ENCODE measurements at places on chromosomes 3 and 15.

DNA sequence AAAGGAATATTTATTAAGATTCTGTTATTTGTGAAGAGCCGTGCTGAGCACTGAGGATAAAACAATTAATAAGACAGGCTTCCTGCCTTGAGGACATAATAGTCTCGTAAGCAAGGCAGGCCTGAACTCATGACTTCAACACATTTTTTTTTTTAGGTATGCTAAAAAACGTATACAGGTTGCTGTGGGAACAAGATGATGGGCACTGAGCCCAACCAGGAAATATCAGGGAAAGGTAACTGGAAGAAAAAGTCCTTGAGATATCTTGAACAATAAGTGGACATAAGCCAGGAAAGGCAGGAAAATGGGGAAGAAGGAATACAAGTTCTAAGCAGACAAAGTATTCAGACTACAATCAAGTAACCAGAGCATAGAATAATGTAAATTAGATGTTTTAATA, 26.1 kb downstream of the CERS3 start:
- DNase-seq, result no peak

- DNase-seq, result no peak
These were observed 43.4 kb downstream of the PPP2R3A start for GRCh38 chr3:136008732-136009470.

- peak; percentile 48 for DNase-seq
These were observed 178.1 kb downstream of the RORA start for GRCh38 chr15:61050844-61051568.

- no peak for DNase-seq
These were observed 334.8 kb downstream of the OCA2 start for GRCh38 chr15:27764339-27764738.

- peak; percentile 93 for DNase-seq
These were observed 45.3 kb upstream of the MAGEF1 start for GRCh38 chr3:184757022-184757651.

DNA sequence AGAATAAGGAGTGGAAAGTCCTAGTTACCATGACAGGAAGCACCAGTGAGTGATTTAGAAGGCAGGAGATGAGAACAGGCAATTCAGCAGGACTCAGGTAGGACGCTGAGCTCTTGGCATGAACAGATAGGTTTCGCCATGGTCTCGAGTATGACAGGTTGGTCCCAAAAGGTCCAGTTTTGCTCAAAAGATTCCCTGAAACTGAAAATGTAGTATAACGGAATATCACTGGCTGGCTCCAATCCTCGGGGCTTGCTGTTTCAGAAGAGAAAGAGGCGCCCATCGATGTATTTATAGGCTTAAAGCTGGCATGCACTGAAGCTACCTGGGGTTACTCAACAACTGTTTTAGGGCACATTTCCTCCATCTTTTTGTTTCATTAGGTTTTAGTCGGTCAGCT, 59.2 kb downstream of the SRGAP3 start:
- DNase-seq, result no peak

- no peak for DNase-seq
These were observed 41.5 kb downstream of the PPCDC start for GRCh38 chr15:75064846-75065245.

GRCh38 chr15:75339531-75340240, 3.8 kb downstream of the COMMD4 start:
- no peak for DNase-seq

DNA sequence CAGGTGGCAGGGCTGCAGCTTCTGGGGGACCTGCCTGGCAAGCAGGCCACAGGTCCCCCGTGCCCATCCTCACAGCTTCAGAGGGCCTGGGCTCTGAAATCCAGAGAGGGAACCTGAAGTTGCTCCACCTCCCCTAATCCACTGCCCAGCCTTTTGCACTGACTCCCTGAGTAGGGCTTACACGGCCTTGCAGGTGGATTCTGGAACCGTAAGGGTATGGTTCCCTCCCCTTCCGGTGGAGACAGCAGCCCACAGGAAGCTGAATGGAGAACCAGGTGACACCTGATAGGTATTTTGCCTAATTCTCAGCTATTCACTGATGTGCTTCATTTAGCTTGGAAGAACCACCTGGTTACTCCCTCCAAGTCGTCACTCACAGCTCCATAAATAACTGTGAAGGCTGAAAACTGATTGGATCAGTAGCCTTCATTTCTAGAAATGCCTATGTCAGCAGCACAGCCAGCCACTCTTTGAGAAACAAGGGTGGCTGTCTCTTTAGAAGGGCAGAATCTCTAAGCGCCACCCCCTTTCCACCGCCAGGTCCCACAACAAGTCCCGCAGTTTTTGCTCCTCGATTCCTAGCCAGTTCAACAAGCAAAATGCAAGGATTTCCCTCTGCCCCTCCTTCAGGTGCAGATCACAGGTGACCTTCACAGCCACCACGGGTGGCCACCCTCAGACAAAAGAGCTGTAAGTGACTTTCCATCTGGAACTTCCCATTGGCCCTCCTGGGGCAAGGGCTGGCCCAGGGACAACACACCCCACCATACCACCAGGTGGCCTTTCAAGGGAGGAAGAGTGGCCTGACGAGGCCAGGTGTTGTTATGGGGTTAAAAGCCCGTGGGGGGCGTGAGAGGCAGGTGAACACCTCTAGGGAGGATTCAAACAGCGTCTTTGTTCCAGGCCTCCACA, 112.9 kb downstream of the SEC22A start:
- no peak for DNase-seq

DNA sequence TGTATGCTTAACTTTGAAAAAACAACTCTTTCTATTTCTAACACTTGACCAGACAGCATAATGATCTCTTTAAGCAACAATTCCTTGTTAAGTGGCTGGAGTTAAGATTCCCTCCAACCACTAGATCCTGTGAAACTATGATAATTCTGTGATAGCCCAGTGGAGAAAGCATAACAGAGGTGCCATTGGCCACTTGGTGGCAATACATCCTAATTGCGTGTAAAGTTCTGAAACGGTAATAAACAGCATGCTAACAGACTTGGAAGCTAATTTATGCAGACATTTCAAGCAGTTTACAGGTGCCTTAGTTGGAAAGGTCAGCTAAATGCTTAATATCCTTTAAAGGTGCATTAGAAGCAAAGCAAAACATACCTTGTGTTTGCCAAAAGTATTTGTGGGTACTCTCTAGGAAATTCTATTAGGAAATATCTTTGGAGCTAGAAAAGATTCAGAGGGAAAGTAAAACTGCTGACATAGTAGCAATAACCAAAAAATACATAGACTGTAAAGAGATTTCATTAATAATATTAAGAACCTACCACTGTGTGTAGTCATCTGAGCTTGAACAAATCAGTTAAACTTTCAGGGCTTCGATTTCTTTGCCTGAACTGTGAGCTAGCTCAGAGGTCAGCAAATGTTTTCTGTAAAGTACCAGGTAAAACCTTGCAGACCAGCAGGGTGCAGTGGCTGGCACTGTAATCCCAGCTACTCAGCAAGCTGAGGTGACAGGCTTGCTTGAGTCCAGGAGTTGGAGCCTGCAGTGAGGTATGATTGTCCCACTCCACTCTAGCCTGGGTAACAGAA, 19.0 kb upstream of the CSTA start:
- DNase-seq, result no peak

GRCh38 chr3:109888026-109888425, 550.7 kb upstream of the DPPA4 start:
- no peak for DNase-seq

- no peak for DNase-seq
These were observed 515.6 kb upstream of the SGO1 start for GRCh38 chr3:20701641-20702040.

DNA sequence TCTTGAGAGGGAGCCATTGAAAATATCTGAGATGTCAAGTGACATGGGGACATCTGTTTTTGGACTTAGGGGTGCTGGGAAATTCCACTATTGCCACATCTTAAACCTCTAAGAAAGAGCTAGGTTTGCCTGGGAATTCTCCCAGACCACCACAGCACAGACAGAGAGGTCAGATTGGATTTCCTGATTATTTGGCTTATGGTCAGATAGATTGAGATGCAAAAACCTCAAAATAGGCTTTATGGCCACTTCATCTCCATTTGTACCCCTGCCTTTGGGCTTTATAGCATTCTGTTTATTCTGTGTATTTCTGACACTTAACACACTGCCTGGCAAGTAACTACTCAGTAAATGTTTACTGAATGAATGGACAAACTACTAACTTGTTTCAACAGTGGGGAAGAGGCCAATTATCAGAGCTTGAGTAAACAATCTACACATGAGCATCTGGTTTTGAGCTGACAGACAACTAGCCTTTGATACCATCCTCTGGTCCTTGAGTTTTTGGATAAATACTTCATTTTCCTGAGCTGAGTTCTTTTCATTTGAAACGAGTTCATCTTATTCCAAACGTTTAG, 81.8 kb downstream of the TP63 start:
- peak; percentile 12 for DNase-seq

GRCh38 chr3:49026536-49026935, 2.7 kb downstream of the IMPDH2 start:
- DNase-seq, result no peak

DNA sequence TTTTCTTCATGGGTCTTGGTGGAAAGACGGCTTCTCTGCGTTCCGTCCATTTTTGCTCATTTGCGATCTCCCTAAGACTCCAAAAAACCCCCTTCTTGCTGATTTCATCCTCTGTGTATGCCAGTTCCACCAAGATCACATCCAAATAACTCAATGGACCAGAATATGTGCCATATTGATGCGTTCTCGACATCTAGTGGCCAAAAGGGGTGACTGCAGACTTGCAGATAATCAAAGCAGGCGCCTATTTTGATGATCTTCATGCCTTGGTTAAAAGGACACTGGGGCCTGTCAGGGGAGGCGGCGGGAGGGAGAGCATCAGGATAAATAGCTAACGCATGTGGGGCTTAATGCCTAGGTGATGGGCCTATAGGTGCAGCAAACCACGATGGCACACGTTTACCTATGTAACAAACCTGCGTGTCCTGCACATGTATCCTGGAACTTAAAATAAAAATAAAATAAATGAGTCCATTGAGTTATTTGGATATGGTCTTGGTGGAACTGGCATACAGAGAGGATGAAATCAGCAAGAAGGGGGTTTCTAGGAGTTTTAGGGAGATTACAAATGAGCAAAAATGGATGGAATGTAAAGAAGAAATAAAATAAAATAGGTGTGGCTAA, 104.2 kb upstream of the RAD18 start:
- peak; percentile 66 for DNase-seq

DNA sequence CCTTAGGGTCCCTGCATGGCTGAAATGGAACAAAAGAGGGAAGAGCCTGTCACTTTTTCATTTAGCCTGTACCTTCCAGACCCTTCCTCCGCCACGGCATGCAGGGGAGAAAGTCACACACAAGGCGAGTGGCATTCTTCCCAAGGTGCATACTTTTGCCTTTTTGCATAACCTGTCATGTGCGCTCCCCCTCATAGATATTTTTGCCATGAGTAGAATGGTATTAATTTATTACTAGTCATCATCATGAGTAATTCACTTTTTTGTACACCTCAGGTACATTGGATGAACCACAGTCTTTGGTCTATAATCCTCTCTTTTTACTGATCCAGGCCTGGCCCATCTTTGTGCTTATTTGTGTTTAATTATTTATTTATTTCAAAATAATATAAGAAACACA, 8.9 kb upstream of the BUB1B start:
- DNase-seq, result no peak

- DNase-seq, result no peak
These were observed 40.2 kb upstream of the IDH2 start for GRCh38 chr15:90142216-90143165.

DNA sequence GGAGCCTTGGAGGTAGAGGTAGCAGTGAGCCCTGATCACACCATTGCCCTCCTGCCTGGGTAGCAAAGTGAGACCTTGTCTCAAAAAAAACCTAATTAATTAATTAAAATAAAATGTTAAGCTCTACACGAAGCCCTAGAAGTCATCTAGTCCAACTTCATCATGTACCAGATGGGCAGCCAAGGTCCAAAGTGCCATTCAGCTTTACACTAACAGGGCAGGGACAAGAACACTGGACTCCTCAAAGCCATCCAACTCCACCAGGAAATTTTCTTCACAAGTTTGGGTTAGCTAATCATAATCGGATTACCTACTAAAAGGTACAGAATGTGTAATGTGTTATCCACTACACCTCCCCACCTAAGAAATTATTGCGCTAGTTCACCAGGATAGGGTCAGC, 48.8 kb downstream of the WWTR1 start:
- DNase-seq, result no peak

- DNase-seq, result no peak
These were observed 5.1 kb downstream of the PPP2R3A start for GRCh38 chr3:135970506-135971116.

DNA sequence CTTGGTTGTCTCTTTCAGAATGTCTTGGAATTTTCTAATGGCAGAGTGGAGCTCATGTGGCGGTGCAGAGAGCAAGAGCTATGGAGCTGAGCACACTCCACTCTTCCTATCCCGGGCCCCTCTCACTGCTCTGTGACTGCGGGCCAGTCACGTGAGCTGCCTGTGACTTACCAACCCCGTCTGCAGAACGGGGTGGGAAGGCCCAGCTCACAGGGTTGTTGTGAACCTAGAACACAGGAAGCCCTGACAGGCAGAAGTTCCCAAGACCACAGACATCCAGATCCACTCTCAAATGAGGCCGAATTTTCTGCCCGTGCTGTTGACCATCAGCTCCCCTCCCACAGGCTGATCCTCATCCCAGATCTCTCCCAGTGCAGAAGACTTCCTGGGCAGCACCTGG, 35.5 kb upstream of the PLXNA1 start:
- DNase-seq, result no peak

DNA sequence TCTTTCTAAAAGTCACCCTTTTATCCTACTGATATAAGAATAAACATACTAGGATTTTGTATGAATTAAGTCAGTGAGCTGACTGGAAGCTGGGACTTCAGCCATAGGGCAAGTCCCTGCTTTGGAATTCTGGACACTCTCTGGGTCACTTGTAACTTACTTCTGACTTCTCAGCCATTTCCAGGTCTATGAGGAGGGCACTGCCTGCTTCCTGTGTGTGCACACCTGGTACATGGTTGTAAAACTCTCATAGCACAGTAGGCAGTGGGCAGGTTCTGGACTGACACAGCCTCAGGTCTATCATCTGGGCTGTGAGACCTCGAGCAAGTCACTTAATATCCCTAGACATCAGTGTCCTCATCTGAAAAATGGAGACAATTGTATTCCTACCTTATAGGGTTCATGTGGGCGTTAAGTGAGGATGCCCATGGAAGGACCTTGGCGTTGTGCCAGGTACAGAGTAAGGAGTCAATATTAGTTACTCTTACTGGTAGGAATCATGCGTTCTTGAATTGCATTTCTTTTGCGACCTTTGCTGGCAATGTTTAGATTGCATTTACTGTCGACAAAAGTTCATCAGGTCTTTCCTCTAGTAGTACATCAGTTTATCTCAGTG, 27.5 kb upstream of the TGM5 start:
- DNase-seq, result no peak

- no peak for DNase-seq
These were observed 10.8 kb upstream of the ATP13A5 start for GRCh38 chr3:193389335-193389734.

- DNase-seq, result no peak
These were observed 215.3 kb downstream of the FAM43A start for GRCh38 chr3:194900854-194901522.
